IPS DF 6.9 (cell line): ENCODE measurements at places on chromosomes 1 and 21.

- peaks cover 2% of the 10 kb centered on the region; the same call in 1 of the 2 replicates for H3K4me1 ChIP-seq
- H3K27ac ChIP-seq = no peak overlapping the region
- no peak for DNase-seq
- no peaks in the 10 kb centered on the region for H3K36me3 ChIP-seq
- H3K27me3 ChIP-seq = no peaks in the 10 kb centered on the region
Observed at GRCh38 chr1:101841824-101842223, 154.9 kb downstream of the OLFM3 start.

DNA sequence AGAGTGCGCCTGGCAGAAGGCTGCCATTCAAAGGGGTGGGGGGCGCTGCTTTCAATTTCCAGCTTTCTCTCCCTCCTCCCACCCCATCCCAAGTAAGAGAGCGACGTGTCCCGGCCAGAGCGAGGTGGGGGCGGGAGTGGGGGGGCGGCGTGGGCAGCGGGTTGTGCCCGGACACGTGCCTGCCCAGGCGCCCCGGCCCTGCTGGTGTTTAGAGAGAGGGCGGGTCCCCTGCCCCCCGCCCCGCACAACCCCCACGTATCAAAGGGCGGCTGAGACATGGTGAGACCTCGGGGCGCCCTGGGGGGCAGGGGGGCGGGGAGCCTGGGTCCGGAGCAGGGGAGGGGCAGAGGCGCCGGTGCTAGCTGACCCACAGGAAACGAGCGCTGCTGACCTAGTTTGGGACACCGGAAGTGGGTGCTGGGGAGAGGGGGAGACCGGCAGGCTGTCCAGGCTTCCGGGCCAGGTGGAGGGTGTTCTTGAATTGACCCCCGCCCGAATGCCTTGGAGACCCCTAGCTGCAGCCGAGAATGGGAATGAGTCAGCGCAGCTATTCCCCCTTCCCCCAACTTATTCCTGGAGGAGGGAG, 1.3 kb downstream of the ZBTB7B start:
- H3K36me3 ChIP-seq = no peaks in the 10 kb centered on the region
- H3K27ac ChIP-seq = no peak overlapping the region
- H3K27me3 ChIP-seq = no peaks in the 10 kb centered on the region
- peaks cover 11% of the 10 kb centered on the region for H3K4me1 ChIP-seq
- DNase-seq = no peak

DNA sequence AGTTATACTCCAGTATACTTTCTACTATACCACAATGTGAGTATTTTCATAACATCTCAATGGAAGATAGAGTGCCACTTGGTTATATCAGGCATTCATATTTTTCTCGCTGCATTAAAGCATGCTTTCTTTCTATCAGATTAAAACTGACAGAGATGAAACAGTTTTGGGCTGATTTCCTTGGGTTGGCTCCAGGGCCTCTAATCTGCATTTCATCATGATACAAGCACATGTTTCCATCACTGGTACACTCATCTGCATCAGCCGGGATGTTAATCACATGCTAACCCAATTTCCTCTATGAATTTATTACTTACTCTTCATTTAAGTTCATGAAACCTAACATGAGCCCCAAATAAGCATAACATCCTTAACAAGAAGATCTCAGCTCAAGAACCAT, 289.0 kb upstream of the DAB1 start:
- no peak overlapping the region for H3K4me3 ChIP-seq
- DNase-seq = no peak
- no peaks in the 10 kb centered on the region; the same call in 1 of the 2 replicates for H3K4me1 ChIP-seq
- no peaks in the 10 kb centered on the region for H3K27me3 ChIP-seq
- H3K36me3 ChIP-seq = no peaks in the 10 kb centered on the region
- no peak overlapping the region for H3K27ac ChIP-seq

GRCh38 chr1:29878501-29878900, 642.2 kb downstream of the PTPRU start:
- H3K4me3 ChIP-seq = no peak overlapping the region
- peaks cover 5% of the 10 kb centered on the region; the same call in 1 of the 2 replicates for H3K4me1 ChIP-seq
- no peaks in the 10 kb centered on the region for H3K27me3 ChIP-seq

DNA sequence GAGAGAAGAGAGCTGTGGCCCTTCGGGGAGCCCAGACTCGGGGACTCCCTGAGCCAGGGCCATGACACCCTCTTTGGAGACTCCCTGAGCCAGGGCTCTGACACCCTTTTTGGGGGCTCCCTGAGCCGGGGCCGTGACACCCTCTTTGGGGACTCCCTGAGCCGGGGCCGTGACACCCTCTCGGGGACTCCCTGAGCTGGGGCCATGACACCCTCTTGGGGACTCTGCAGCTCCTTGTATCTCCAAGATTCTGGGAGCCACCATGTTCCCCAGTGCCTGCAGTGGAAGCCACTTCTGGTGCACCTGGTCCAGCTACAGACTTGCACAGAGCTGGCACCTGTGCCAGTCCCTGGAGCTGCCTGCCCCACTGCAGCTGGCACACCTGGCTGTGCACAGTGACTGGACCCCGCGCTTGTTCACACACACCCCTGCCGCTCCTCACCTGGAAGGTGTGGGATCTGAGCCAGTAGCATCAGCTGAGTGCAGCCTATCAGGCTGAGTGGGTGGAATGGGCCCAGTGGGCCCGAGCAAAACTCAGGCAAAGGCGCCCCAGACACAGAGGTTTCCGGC, 3.8 kb upstream of the SSU72 start:
- H3K4me3 ChIP-seq = no peak overlapping the region; the same call in 1 of the 2 replicates
- H3K27ac ChIP-seq = no peak overlapping the region
- no peaks in the 10 kb centered on the region for H3K4me1 ChIP-seq
- no peaks in the 10 kb centered on the region for H3K27me3 ChIP-seq

- H3K4me3 ChIP-seq = no peak overlapping the region
- no peaks in the 10 kb centered on the region for H3K36me3 ChIP-seq
- no peak overlapping the region for H3K27ac ChIP-seq
Observed at GRCh38 chr1:197638316-197638715, 137.0 kb downstream of the DENND1B start.

DNA sequence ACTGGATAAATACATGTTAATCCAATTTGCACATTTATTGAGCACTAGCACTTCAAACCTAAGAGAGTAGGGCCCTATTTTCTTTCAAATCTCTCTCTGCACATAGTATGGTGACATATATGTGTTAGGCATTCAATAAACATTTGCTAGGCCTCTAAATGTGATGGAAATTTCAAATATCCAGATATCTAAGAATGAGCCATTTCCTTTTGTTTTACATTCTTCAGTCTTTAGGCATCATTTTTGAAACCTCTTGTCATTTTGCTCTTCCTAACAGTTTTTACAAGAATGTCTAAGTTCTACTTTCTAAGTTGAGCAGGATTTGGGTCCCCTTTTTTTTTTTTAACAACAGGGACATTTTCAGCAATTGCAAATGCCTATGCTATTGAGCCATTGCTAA, 395.7 kb upstream of the ST6GALNAC5 start:
- no peak for DNase-seq
- H3K27ac ChIP-seq = no peak overlapping the region
- H3K27me3 ChIP-seq = no peaks in the 10 kb centered on the region
- H3K4me3 ChIP-seq = no peak overlapping the region
- H3K4me1 ChIP-seq = no peaks in the 10 kb centered on the region

- no peak for DNase-seq
- H3K27me3 ChIP-seq = no peaks in the 10 kb centered on the region
- H3K4me1 ChIP-seq = no peaks in the 10 kb centered on the region; the same call in 1 of the 2 replicates
- no peak overlapping the region for H3K4me3 ChIP-seq
- no peak overlapping the region for H3K27ac ChIP-seq
- H3K36me3 ChIP-seq = no peaks in the 10 kb centered on the region
Observed at GRCh38 chr1:57789936-57790335, 366.1 kb upstream of the DAB1 start.

DNA sequence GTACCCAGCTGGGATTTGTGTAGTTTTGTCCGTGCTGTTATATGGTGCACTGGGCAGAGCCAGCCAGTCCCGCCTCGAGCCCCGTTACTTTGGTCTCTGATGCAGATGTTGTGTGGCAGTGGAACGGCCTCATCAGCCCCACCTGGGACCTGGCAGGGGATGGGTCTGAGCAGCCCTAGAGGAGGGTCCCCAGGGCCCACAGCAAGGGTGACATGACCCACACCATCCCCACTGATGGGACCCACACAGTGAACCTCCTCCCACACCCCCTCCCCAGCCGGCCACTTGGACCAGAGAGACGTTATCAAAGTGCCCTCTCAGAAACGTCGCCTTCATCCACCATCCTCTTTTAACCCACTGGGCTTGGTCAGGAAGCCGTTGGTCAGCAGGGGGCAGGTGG, 42.0 kb upstream of the PCBP3 start:
- H3K36me3 ChIP-seq = no peaks in the 10 kb centered on the region; the same call in 1 of the 2 replicates
- H3K4me1 ChIP-seq = no peaks in the 10 kb centered on the region
- H3K27ac ChIP-seq = no peak overlapping the region
- no peaks in the 10 kb centered on the region for H3K27me3 ChIP-seq
- no peak for DNase-seq

- DNase-seq = peak; percentile 45
- H3K27ac ChIP-seq = no peak overlapping the region
Observed at GRCh38 chr1:169325117-169325516, 42.5 kb downstream of the NME7 start.

DNA sequence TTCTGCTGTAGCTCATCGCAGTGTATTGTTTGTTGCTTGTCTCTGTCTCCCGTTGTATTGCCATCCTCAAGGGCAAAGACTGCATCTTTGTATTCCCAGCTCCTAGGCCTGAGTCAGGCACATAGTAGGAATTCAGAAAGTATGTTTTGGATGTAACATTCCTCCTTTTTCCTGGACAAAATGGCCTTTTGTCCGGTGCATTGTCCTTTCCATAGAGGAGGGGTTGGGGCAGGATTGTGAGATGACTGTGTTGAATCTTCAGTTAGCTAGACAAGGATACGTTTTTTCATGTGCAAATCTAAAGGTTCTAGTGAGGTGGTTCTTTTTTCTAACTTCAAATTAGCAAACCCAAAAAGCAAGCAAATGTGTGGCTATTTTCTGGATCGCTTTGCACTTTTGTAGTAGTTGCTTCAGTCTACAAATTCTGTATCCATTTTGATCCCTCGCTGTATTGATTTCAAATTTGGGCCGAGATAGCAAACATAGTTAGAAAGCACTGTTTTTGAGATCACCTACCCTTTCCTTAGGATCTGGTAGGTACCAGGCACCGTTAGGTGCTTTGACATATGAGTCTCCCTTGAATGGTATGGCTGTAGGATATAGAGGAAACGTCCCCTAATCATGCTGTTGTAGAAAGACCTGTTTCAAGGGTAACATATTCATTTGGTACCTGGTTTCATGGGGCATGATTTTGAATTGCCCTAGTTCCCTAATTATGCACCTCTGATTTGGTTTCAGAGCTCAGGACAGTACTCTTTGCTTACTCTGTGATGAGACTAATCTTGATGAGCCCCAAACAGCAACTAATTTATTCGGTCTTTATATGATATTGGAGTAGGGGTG, 1.2 kb downstream of the PPP1R8 start:
- DNase-seq = no peak
- no peak overlapping the region for H3K27ac ChIP-seq
- H3K27me3 ChIP-seq = no peaks in the 10 kb centered on the region
- peaks cover 2% of the 10 kb centered on the region; the same call in 1 of the 2 replicates for H3K4me1 ChIP-seq

DNA sequence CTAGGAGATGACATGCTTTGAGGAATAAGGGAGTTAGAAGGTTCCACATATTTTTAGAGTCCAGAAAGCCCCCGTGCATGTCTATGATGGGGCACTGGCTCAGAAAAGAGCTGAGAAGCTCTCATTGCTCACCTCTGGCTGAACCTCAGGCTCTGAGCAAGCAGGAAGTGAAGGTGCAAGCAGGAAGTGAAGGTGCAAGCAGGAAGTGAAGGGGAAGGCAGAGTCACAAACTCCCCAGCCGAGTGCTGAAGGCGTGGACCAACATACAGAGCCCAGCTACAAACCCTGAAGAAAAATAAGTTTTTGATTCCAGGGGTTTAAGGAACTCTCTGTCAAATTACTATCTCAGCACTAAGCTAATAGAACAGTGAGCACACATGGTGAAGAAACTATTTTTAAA, 7.0 kb downstream of the KRTAP10-8 start:
- no peaks in the 10 kb centered on the region; the same call in 1 of the 2 replicates for H3K4me1 ChIP-seq
- DNase-seq = no peak
- H3K4me3 ChIP-seq = no peak overlapping the region
- no peak overlapping the region for H3K27ac ChIP-seq
- H3K36me3 ChIP-seq = no peaks in the 10 kb centered on the region
- no peaks in the 10 kb centered on the region for H3K27me3 ChIP-seq

- no peak overlapping the region for H3K27ac ChIP-seq
- no peak for DNase-seq
- no peaks in the 10 kb centered on the region for H3K36me3 ChIP-seq
- H3K4me1 ChIP-seq = no peaks in the 10 kb centered on the region
- H3K4me3 ChIP-seq = no peak overlapping the region
Observed at GRCh38 chr1:23772049-23772853, 6.0 kb upstream of the PITHD1 start.

DNA sequence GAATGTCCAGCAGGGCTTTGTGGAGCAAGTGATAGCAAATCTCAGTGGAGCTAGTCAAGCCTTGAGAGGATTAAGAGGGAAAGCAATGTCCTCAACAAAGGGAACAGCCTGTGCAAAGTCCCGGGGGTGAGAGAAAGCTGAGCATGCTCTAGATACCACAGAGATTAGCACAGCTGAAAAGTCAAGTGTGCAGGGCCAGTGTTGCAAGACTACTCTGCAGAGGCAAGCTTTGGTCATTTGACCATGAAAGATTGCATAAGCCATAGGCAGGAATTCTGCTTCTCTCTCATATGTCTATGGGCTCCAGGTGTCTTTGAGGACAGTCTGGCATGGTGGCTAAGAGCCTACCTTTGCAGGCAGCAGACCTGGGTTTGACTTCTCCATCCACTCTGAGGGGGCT, 181.0 kb upstream of the JUN start:
- H3K27ac ChIP-seq = no peak overlapping the region
- H3K4me1 ChIP-seq = no peaks in the 10 kb centered on the region
- H3K27me3 ChIP-seq = no peaks in the 10 kb centered on the region
- no peak for DNase-seq
- no peaks in the 10 kb centered on the region for H3K36me3 ChIP-seq

- H3K4me3 ChIP-seq = no peak overlapping the region
- H3K27me3 ChIP-seq = no peaks in the 10 kb centered on the region
- no peaks in the 10 kb centered on the region for H3K36me3 ChIP-seq
- H3K4me1 ChIP-seq = no peaks in the 10 kb centered on the region
- no peak overlapping the region for H3K27ac ChIP-seq
- no peak for DNase-seq
Observed at GRCh38 chr1:187185389-187185788, 356.6 kb downstream of the PLA2G4A start.

DNA sequence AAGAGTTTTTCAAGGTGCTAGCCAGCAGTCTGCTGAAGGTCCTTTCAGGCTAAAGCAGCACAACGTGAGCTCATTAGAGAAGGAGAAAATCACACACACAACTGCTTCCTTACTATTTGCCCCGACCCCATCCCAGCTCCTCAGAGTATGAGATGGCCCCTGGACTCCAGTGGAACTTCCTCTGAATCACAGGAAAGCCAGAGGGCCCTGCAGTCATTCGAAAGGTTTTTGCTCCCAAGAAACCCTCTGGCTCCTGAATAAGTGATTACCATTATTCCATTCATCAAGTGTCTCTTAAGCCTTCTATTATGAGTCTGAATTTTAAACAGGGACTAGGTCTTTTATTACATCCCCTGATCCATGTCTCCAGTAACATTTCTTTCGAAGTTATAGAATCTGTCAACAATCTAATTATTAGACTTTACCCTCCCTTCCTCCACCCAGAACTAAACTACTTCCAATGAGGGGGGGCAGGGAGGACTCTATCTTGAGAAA, 14.6 kb downstream of the SIPA1L2 start:
- peaks cover 1% of the 10 kb centered on the region; the same call in 1 of the 2 replicates for H3K4me1 ChIP-seq
- H3K36me3 ChIP-seq = no peaks in the 10 kb centered on the region
- no peak overlapping the region for H3K27ac ChIP-seq
- no peaks in the 10 kb centered on the region for H3K27me3 ChIP-seq

GRCh38 chr1:62247391-62248168, 52.9 kb downstream of the L1TD1 start:
- H3K36me3 ChIP-seq = no peaks in the 10 kb centered on the region
- no peak overlapping the region for H3K27ac ChIP-seq
- no peak for DNase-seq
